ENCODE measurements at places on chromosomes 12 and 14.

- DNase-seq = no peak
These were observed 30.3 kb downstream of the NDUFA12 start for GRCh38 chr12:94973221-94973620.

DNA sequence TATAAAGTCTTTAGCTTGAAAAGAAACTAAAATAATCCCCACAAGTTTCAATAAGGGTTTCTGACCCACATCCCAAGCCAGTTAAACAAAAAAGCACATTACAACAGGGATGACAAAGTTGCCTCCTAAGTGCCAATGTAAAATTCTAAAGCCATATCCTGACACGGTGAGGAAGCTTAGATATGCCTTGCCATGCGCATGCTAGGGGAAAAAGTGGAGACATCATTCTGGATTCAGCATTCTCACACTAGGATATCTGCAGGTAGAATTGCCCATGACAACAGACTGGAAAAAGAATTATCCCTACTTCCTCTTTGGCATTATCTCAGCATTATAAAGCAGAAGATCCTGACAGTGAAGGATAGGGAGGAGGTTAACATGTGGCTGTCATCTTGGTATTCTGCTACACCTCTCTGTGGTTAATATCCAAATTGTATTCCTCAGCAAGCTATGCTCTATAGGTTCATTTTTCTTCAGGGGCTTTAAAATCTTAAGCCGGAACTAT is 4.9 kb downstream of the DUSP6 start:
- DNase-seq = no peak

DNA sequence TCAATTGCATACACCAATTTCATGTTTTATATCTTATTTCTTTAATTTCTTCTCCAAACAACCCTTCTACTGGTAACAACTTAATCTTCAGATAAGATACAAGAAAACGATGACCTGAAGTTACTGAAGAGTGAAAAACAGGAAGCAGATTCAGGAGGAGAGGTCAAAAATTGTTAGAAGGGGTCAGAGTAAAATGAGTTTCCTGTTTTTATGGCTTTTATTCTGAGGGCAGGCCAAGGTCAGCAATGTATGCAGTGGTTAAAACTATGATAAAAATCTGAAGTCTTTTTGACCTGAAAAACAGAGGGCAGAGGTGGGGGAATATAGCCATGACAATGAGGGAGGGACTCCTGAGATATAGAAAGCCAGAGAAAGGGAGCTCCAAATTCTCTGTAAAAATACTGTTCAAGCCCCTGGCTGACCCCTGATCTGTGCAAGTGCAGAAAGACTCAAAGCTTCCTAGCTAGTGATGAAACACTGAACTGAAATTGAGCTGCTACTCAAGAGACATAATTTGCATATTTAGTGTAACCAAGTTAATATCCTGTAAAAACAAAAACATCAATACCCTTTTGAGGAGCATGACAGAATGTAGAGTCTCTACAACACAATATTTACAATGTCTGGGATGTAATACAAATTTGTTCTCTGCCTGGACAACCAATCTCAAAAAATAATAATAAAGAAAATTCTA is 514.3 kb upstream of the SEL1L start:
- no peak for DNase-seq

- DNase-seq = no peak
These were observed 75.9 kb downstream of the TNFAIP2 start for GRCh38 chr14:103199124-103199523.

DNA sequence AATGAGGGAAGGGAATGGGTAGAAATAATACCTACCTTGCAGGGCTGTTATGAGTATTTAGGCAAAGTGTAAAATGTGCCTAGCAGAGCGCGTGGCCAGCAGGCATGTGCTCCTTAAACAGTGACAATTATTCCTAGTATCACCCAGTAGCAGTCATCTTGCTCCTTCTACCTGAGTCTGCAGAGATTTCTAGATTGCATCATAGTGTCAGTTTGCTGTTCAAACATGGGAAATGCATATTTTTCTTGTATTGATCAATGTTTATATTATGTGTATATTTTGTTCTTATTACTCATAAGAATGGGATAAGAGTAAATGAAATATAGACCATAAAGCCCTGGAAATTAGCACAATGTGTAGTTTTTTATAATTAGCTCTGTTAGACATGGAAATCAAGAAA is 37.3 kb upstream of the PLEKHG7 start:
- DNase-seq = no peak

- DNase-seq = no peak
These were observed 56.0 kb downstream of the PLEKHG3 start for GRCh38 chr14:64760146-64760755.

GRCh38 chr14:101877766-101878165 is 86.6 kb upstream of the DYNC1H1 start:
- DNase-seq = no peak

GRCh38 chr14:35573911-35574310 is 39.9 kb downstream of the INSM2 start:
- no peak for DNase-seq

- DNase-seq = peak; percentile 31
These were observed 4.6 kb upstream of the SEC23A start for GRCh38 chr14:39107591-39107996.

GRCh38 chr12:60100852-60101251 is 505.0 kb downstream of the SLC16A7 start:
- no peak for DNase-seq

- DNase-seq = no peak
These were observed 396.9 kb downstream of the LRIG3 start for GRCh38 chr12:58523360-58523759.

- no peak for DNase-seq
These were observed 26.3 kb downstream of the EML1 start for GRCh38 chr14:99819514-99819913.

- no peak for DNase-seq
These were observed 59.2 kb upstream of the CISTR start for GRCh38 chr12:53810950-53811349.

DNA sequence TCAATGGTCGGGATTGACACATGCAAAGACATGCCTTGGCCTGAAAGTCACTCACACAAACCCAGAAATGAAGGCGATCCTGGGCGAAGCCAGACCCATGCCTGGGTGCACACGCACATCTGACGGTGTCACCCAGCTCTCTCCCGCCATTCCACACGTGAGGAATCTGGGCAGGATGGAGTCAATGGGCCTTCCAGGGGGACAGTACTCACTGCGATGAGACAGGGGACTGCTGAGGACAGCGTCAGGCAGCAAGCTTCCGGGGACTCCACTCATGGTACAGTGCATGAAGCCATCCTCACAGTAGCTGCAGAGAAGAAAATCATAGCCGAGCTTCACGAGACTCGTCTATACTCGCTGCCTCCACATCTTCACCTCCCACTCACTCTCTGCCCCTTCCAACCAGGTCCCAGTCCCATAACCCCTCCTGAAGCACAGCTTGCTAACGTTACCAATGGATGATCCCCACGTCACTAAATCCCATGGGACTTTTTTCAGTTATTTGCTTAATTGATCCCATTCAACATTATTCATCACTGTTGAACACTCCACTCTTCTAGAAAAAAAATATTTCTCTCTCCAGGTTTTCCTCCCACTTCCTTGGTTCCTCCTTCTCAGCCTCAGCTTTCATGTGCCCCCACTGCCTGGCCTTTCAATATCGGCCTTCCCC is 77.8 kb downstream of the VWF start:
- no peak for DNase-seq

GRCh38 chr14:54253195-54253947 is 143.4 kb upstream of the CDKN3 start:
- DNase-seq = no peak

- DNase-seq = no peak
These were observed 108.1 kb downstream of the MGAT4C start for GRCh38 chr12:86148071-86148470.

DNA sequence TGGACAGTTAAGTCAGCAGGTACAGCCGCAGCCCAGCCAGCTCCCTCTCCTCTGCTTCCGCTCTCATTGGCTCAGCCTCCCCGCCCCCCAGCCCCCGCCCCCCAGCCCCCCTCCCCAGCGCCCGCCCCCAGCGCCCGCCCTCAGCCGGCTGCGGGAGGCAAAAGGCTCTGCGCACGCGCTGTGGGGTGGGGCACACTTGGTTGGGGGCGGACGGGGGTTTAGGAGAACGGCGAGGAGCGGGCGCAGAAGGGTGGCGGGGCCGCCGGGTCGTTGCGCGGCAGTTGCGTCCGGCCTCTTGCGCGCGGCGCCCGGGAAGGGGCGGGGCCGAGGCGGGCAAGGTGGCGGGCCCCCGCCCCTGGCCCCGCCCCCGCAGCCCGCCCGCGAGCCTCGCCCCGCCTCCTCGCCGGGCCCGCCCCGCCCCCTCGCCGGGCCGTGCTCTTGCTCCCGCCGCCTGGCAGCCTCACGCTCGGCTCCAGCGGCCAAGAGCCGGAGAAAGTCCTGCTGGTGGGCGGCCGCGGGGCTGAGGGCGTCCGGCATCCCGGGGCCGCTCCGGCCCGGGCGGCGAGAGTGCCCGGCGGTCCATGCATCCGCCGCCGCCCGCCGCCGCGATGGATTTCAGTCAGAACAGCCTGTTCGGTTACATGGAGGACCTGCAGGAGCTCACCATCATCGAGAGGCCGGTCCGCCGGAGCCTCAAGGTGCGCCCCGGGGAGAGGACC is at the start of gene PPP4R4:
Gene PPP4R4, plus strand, starts transcription at position 438 of the 719 bp plus-strand sequence. Its CDS starts 144 bp downstream, at position 582.
- peak; percentile 68 for DNase-seq

DNA sequence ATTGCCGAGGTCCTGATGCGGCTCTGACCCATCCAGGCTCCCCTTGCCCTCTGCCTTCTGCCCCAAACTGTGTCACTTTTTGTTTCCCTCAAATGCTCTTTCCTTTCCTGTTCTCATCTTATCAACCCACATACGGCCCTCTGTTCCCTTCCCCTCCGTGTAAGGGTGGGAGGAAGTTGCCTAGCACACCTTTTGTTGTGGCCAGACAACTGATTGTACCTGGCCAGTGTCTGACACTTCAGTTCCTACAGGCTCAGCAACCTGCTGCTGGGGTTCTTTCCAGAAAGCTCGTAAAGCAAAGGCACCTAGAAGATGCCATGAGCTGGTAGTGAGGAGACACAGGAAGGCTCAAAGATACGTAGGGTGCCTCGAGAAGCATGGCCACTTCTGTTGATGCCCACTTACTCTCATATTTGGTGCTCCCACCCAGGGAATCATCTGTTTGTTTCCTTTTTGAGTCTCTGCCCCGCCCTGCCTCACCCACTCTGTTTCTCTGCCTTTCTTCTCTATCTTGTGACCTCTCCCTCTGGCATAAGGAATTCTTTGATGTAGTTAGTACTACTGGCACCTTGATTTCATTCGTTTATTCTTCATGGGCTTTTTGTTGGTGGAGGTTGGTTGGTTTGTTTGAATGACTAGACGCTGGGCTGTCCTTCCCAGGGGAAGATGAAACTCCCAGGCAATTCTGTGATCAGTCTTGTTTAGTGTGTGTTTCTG is 152.4 kb upstream of the FKBP4 start:
- DNase-seq = no peak
